ENCODE measurements at places on chromosomes 3 and 15.

DNA sequence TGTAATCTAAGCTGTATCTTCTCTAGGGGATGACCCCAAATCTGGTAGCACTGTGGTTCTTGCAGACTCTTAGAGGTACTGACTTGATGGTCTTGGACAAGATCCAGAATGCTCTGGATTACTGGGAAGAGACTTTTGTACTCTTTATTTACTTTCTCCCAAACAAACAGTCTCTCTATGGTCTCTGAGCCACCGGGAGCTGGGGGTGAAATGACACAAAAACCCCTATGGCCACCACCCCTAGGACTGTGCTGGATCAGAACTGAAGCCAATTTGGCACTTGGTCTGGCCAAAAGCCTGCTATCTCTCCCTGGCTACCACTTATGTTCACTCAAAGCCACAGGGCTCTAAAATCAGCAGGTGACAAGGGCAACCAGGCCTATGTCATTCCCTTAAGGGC is 50.2 kb upstream of the SI start:
- DNase-seq, result no peak

DNA sequence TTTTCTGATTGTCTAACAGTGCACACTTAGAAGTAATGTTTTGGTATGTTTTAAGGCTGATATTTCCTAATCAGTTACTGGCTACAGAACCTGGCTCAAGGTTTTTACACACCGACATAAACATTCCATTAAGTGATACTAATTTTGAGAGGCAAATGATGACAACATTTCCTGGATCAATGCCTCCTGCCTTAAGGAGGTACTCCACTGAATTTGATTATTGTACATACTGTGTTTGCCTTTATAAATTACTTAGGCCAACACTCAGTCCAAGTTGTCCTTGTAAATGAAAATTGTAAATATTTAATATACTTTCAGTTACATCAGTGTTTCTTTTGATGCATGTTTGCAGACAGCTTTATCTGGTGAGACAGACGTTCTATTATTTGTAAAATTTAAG is 24.2 kb upstream of the LXN start:
- no peak for DNase-seq

DNA sequence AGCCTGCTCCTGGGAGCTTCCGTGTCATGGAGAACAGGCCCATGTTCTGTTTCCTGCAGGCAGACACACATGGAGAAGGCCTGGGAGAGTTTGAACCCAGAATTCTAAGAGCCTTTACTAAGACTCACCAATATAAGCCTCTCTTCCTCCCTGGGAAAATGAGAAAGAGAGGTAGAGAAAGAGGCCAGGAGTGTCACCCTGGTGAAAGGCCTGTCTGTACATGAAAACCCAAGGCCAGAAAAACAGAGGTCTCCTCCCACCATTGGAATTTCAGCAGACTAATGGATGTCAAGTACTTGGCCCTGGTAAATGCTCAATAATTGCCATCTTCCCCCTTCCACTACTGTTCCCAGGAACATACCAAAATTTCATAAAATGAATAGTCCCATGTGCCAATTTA is 117.6 kb downstream of the TOP2B start:
- DNase-seq, result no peak

- DNase-seq, result no peak
Observed at GRCh38 chr15:27427276-27427675, 456.3 kb downstream of the GABRG3 start.

GRCh38 chr3:156383441-156384025 is 171.4 kb downstream of the SSR3 start:
- no peak for DNase-seq

- DNase-seq, result no peak
Observed at GRCh38 chr3:140552403-140552802, 125.5 kb upstream of the TRIM42 start.

GRCh38 chr3:18988614-18989229 is 159.6 kb upstream of the KCNH8 start:
- no peak for DNase-seq

GRCh38 chr15:77347197-77347596 is 72.7 kb downstream of the PEAK1 start:
- no peak for DNase-seq

GRCh38 chr3:2603692-2604289 is 505.1 kb downstream of the CNTN4 start:
- DNase-seq, result no peak

DNA sequence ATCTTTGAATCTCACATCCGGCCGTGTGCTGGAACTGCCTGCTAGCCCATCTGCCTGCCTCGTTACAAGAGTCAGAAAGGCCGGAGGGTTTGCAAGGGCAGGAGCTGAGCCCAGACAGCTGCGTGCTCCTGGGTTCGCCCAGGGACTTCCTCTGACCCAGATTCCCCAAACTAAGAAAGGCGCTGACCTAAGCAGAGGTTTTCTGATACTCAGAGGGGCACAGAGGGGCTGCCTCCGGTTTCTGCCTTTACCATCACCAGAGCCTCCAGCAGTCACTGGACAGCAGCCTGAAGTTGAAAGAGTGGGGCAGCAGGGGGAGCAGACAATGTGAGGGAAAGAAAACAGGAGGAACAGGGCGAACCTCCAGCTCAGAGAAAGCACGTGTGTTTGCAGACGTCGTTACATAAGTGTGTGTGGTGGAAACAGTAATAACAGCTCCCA is 33.4 kb upstream of the RAD18 start:
- DNase-seq, result no peak

- no peak for DNase-seq
Observed at GRCh38 chr15:60740787-60741354, 261.9 kb upstream of the ICE2 start.

GRCh38 chr15:73225358-73226015 is 143.3 kb downstream of the HCN4 start:
- DNase-seq, result no peak

DNA sequence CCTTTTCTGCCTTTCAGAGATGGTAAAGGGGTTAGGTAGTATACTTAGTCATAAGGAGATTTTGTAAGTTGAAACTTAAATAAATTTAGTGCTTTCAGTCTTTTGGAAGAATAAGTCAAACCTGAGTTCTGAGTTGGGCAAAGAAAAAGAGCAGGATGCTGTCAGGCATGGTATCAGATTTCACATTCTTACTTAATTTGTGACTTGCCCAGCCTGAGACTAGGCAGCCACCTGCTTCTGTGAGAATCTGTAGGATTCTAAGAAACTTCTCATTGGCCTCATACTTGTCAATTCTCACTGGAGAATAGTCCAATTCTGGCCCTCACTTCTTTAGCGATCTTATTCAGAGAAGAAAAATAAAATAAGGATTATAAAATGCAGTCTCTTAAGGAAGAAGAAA is 577.5 kb downstream of the DIPK2A start:
- DNase-seq, result no peak

DNA sequence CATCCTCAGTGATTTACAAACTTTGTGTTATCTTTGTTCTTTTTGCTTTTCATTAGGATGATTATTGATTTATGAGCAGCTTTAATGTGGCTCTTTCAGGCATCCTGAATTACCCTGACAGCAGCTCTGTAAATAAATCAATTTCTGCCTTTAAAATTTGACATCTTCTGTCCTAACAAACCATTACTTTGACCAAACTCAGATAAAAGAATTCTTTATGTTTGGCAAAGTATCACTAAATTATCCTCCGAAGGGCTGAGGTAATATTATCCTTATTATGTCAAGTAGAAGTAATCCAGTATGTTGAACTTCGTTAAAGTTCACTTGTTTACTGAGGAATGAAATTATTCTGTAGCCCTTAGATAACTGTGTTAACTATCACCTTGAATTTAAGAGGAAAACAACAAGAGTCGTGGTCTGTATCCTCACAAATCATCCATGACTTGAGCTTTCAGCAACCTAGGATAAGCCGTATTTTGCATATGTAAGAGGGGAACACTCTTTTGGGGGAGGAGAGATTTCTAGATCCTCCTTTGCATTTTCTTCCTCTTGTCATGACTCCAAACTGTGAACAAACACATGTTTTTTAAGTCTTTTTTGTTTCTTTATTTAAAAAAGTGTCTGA is 173.2 kb upstream of the STAC start:
- no peak for DNase-seq

GRCh38 chr3:175340338-175341015 is 481.3 kb downstream of the NAALADL2 start:
- DNase-seq, result no peak

DNA sequence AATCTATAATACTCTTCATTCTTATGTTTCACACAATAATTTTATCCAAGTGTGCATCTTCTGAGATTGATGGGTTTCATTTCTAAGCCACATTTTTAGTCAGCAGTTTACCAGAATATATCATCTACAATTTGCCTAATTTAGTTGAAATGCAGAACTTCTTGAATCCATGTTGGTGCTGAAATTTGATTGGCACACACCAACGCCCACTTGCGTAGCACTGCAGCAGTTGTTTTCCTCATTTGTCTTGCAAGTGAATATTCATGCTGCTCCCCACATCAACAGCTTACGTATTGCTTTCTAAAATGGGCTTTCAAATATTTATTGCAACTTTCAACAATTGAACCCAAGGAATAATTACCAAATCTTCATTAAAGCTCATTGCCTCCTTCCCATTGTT is 87.8 kb upstream of the CTDSPL start:
- DNase-seq, result no peak

DNA sequence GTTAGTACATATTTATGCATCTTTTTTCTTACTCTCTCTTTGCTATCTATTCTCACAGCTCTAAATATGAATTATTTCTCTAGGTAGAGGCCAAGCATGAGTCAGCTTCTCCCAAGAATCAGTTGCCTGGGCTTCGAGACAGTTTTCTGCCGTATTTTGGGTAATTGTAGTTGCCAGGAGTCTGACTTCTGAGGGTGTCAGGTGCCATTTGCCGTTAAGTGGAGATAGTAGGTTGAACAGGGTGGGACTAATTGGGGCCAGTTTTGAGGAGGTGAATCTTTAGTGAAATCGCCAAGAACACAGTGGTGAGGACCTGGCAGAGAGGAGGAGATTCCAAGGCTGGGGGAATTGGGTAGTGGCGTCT is 7.8 kb upstream of the NRROS start:
- DNase-seq, result no peak

GRCh38 chr15:50046867-50047266 is 72.2 kb downstream of the ATP8B4 start:
- no peak for DNase-seq

GRCh38 chr3:55795296-55795695 is 308.2 kb upstream of the WNT5A start:
- DNase-seq, result no peak

- DNase-seq, result peak; percentile 9
Observed at GRCh38 chr3:9109568-9109914, 139.9 kb downstream of the SRGAP3 start.

Data from kidney epithelial cell (primary cell).